GM04503 (cell line): ENCODE measurements at places on chromosomes 2 and 18.

DNA sequence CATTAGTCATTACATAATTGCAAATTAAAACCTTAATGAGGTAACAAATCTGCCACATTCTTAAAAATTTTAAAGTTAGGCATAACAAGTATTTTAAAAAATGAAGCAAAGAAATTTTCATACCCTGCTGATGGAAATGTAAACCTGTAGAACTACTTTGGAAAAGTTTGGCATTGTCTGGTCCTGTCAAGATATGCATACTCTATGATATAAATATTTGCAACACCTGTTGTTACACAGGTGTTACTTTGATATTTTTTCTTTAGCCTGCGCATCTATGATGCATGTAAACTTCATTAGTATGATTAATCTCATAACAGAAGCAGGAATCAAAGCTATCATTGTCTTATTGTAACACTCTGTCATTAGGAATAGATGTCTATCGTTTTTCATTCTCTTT, 634.3 kb downstream of the TRIB2 start:
- no peak for DNase-seq

- DNase-seq, result no peak
Observed at GRCh38 chr2:167127135-167127534, 238.9 kb downstream of the XIRP2 start.

- no peak for DNase-seq
Observed at GRCh38 chr2:20135631-20136050, 84.2 kb upstream of the LAPTM4A start.

- DNase-seq, result peak; percentile 80
Observed at GRCh38 chr2:38665854-38666555, at the start of gene GALM. Gene GALM (plus strand): TSS chr2:38666114. CDS start chr2:38666162, 48 bp downstream.

GRCh38 chr2:201122276-201122675, 6.3 kb downstream of the CFLAR start:
- no peak for DNase-seq
